Hematopoietic multipotent progenitor cell treated with erythropoietin and hydrocortisone succinate and interleukin-3 and kit ligand, for 6 days (in vitro differentiated cells): ENCODE measurements at places on chromosomes 16 and 17.

GRCh38 chr17:45681706-45682105 is 102.4 kb upstream of the CRHR1 start:
- DNase-seq = no peak

- DNase-seq = no peak
Observed at GRCh38 chr16:57871456-57871855, 69.2 kb upstream of the KIFC3 start.

GRCh38 chr16:51337662-51338061 is 186.6 kb upstream of the SALL1 start:
- no peak for DNase-seq

DNA sequence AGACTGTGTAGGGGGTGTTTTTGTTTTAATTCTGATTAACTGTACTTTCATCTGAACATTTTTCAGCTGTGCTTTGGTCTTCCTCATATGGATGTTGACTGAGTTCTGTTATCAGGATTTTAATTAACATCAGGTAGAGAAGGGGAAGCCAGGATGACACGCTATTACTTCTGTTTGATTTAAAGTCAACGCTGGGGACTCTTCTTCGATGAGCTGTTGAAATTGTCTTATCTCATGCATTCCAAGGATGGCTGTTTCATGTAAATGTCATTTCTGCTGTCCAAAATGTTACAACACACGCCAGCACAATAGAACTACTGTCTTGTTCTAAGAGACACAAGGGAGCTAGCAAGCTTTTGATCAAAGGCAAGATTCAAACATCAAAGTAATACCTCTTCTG is 263.3 kb upstream of the CDH5 start:
- DNase-seq = no peak

- no peak for DNase-seq
Observed at GRCh38 chr17:15388356-15389041, 47.1 kb upstream of the TEKT3 start.

GRCh38 chr17:50816271-50816670 is 19.1 kb upstream of the WFIKKN2 start:
- no peak for DNase-seq

- DNase-seq = no peak
Observed at GRCh38 chr17:20128036-20128667, 119.0 kb downstream of the SPECC1 start.

DNA sequence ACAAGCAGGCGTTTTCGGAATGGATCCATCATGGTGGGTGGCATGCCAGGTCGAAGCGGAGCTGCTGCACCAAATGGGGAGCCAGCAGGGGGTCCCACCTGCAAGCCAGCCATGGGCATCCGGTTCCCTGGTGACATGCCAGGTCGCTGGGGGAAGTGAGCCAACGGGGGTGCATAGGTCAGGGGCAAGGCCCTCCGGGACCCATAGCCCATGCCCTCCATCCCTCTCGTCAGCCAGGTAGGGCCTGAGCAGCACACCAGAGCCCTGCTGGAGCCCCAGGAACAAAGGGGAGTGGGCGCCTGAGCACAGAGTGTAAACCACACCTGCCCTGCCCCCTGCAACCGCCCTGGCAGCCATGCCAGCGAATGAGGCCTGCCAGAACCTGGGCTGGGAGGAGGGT is 5.0 kb downstream of the SMARCD2 start:
- no peak for DNase-seq

DNA sequence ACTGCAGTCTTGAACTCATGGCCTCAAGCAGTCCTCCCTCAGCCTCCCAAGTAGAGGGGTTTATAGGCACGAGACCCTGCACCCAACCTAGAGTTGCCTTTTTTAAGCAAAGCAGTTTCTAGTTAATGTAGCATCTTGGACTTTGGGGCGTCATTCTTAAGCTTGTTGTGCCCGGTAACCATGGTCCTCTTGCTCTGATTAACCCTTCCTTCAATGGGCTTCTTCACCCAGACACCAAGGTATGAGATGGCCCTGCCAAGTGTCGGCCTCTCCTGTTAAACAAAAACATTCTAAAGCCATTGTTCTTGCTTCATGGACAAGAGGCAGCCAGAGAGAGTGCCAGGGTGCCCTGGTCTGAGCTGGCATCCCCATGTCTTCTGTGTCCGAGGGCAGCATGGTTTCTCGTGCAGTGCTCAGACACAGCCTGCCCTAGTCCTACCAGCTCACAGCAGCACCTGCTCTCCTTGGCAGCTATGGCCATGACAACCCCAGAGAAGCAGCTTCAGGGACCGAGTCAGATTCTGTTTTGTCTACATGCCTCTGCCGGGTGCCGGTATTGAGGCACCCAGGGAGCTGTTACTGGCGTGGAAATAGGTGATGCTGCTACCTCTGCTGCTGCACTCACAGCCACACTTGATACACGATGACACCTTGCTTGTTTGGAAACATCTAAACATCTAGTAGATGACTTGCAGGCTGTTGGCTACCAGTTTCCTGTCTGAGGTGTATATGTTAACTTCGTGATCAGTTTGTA is 3.3 kb downstream of the RPL13 start:
- no peak for DNase-seq

DNA sequence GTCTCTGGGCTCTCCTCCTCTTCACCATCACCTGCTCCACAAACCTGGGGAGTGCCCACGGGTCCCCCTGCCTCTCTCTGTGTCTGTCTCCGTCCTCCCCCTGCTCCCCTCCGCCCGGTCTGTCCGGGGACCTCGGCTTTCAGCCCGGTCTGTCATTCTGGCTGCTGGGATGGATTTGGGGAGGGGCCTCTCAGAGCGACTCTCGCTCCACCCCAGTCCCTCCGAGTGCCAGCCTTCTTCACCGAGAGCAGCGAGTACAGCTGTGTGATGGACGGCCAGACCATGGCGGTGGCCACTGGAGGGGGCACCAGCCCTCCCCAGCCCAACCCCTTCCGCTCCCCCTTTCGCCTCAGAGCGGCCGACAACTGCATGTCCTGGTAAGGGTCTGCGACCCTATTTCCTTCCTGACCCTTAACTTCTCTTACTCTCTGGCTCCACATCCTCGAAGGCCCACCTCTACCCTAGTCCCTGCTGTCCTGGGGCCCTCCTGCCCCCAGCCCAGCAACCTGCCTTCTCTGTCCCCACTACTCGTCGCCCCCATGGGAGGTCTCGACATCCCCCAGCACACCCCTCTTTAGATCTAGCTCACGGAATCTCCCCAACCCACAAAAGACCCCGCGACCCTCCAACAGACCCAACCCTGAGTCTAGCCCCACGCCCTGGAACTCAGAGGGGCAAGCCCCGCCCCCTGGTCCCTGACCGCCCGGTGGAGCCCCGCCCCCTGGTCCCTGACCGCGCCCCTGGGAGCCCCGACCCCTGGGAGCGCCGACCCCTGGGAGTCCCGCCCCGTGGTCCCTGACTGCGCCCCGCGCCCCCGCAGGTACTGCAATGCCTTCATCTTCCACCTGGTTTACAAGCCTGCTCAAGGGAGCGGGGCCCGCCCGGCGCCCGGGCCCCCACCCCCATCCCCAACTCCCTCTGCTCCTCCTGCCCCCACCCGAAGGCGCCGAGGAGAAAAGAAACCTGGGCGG is 5.6 kb upstream of the CXCL16 start:
- DNase-seq = no peak
